ENCODE measurements at places on chromosomes 3 and 15.
A peak's percentile ranks its signal among the peaks of the same experiment; 100 is the strongest.

- no peak for DNase-seq
These were observed 129.1 kb upstream of the SMAD3 start for GRCh38 chr15:66936109-66936860.

DNA sequence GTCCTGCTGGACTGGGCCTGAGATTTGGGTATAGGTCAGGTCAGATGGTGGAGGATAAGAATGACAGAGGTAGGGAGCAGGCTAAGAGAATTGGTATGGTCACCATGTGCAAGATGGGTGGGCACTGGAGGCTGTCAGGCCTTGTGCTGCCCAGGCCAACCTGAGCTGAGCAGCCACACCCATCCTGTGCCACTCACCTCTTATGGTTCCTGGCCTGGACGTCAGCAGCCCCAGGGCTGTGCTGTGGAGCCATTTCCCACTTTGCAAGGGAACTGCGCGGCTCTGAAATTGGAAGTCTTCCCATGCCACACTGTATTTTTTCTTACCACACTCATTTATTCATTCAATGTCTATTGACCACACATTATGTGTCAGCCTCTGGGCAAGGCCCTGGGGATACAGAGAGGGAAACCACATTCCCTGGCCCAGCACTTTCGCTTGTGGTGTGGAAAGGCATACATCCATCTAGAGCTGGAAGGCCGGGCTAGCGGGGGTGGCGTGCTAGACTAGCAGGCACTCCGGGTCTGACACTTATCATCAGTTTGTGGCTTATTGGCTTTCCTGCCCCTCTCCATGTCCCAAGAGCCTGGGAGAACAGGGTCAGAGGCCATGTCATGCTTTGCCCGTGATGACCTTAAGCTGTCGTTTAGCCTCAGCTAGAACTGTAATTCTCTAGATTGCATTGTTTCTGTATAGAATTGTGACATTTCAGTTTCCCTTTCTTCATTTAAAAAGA lies 51.1 kb upstream of the POLG start:
- no peak for DNase-seq

GRCh38 chr3:10387881-10388609 lies 67.1 kb upstream of the SEC13 start:
- peak; percentile 26 for DNase-seq

DNA sequence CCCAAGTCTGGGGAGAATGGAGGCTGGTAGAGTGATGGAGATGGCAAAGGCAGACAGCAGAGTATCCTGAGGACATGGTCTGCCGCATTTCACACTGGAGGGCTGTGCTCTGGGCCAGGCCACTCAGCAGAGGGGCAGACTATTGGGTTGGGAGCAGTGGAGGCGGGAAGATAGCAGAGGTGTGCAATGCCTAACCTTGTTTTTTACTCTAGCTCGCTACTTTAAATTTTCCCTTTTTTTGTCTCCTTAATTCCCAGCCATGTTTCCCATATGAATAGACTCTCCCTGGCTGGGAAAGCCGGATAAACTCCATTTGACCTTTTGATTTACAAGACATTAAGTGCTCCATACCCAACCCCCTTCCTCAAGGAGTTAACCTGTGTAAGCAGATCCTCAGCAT lies 33.5 kb upstream of the ST6GAL1 start:
- DNase-seq, result no peak

Data from HS-27A (cell line).